ENCODE measurements at places on chromosomes 11 and 22. TPM values are rescaled to one million over a fixed set of nuclear protein-coding genes. Genes with fewer than 3 reads are reported as not detected.

The ARHGEF17 gene
- 37.2 TPM for total RNA-seq

The HBE1 gene
- not detected for total RNA-seq

The TH gene
- not detected for total RNA-seq

The OR8A1 gene
- not detected for total RNA-seq

The PITPNB gene
- 22.1 TPM for total RNA-seq

All from uterine smooth muscle cell (primary cell).